ENCODE measurements at places on chromosomes 12 and 14.

GRCh38 chr12:57498132-57498502 lies 10.2 kb downstream of the MARS1 start:
- no peak for DNase-seq

DNA sequence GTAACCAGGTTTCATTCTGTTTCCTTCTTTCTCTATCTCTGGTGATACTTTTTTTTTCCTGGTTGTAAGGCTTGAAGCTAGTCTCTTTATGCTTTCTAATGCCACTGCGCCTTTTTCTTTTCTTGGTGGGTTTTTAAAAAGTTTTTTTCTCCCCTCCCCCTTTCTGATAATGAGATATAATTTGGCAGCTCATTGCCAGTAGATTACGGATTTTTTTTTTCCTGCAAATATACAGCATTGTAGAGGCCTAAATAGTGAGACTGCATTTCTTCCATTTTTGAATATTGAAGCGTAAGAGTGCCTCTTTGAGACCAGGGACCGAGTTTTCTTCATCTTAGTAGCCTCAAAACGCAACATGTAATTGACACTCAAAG lies 1.1 kb downstream of the PAPOLA start:
- DNase-seq = no peak

- DNase-seq = no peak
Observed at GRCh38 chr12:26196421-26196716, 996 bp downstream of the SSPN start.

- no peak for DNase-seq
Observed at GRCh38 chr12:108768591-108769500, 37.5 kb upstream of the CORO1C start.

DNA sequence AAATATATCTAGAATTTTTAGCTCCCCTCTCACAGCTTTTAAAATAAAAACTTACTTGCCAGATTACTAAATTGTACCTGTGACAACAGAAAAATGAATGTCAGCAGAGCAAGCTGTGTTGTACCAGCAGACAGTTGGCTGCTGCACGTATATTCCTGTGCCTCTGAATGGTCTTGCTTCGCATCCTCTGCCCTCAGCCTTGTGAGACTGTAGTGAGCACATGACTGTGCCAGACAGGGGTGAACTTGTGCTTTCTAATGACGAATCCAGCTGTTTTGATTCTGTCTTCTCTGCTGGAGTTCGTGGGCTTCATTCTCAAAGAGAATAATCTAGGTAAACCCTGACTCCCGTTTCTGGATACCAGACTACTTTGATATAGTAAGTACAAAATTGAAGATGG lies 58.3 kb upstream of the FRMD6 start:
- no peak for DNase-seq

DNA sequence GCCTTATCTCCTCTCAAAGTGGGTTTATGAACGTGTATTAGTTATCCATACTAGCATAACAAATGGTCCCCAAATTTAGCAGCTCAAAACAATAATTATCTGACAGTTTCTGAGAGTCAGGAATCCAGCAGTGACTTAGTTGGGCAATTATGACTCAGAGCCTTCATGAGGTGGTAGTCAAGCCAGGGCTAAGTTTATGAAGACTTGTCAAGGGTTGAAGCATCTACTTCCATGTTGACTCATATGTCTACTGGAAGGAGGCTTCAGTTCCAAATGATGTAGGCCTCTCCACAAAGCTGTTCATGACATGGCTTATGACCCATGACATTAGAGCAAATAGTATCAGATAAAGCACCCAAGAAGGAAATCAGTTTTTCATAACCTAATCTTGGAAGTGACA lies 73.2 kb downstream of the IPO8 start:
- no peak for DNase-seq

DNA sequence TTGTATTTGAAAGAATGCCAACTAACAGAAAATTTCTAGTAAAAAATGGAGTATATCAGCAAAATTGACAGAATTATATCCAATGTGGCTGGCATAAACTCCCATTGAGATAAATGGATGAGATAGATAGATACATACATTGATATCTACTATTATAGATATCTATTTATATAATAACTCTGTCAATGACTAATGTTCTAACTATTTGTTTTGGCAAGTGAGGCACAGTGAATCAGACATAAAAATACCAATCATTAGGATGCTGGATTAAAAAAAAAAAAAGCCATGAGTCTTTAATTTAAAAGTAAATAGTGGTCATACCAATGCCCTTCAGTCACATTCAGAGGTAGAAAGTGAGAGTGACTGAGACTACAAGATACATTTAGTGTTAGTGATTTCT lies 33.7 kb upstream of the GLIPR1 start:
- DNase-seq = no peak

- no peak for DNase-seq
Observed at GRCh38 chr14:102898776-102899515, 23.5 kb upstream of the AMN start.

- DNase-seq = no peak
Observed at GRCh38 chr14:56782711-56783110, 27.6 kb downstream of the OTX2 start.

- no peak for DNase-seq
Observed at GRCh38 chr12:32462908-32463307, 63.5 kb downstream of the FGD4 start.

DNA sequence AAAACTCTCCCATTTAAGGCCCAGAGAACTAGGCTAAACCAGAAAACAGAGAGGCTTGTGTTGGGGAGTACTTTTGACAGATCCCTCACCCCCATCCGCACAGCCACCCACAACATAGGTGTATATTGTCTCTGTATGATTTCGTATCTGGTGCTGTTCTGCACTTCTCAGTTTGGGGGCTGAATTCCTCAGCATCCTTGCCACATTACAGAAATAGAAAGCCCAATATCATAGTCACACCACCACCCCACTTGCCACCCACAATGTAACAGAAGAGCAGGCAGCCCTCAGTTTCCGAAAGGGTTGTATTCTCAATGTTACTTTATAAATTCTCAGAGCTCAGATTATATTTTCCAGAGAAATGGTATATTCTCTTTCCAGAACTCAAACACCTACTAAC lies 950.9 kb downstream of the DIO2 start:
- no peak for DNase-seq

GRCh38 chr12:95277139-95277538 lies 59.5 kb downstream of the VEZT start:
- no peak for DNase-seq

GRCh38 chr12:107584563-107584962 lies 101.0 kb upstream of the PWP1 start:
- no peak for DNase-seq

GRCh38 chr14:47722929-47723693 lies 47.7 kb upstream of the MDGA2 start:
- DNase-seq = no peak

GRCh38 chr12:57372233-57372632 lies 58.6 kb downstream of the R3HDM2 start:
- no peak for DNase-seq

GRCh38 chr14:42513837-42514236 lies 907.2 kb downstream of the LRFN5 start:
- no peak for DNase-seq

Measured in NCI-H774 (cell line).